ENCODE measurements at places on chromosomes 5 and 9.
A peak's percentile ranks its signal among the peaks of the same experiment; 100 is the strongest.

DNA sequence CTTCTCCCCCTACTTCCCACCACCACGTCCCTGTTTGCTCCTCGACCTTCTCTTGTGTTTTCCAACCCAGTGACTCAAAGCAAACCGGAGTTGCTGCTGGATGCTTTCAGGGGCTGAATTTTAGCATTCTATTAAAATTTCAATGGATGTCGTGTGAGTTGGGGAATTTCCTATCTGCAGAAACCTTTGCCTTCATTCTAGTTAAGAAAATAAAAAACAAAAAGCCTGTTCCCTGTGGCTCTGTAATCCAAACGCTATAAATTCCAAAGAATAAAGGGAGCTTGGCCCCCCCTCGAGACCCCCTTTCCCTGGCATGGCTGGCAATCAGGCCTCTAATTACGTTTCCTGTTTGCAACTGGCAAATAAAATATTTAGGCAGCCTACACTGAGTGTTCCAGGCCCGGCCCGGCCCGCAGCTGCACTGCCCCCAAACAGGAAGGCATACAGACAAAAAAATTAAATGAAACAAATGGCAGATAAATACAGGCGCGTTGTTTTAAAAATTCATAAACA lies 139.4 kb upstream of the PPP1R26 start:
- DNase-seq = no peak

DNA sequence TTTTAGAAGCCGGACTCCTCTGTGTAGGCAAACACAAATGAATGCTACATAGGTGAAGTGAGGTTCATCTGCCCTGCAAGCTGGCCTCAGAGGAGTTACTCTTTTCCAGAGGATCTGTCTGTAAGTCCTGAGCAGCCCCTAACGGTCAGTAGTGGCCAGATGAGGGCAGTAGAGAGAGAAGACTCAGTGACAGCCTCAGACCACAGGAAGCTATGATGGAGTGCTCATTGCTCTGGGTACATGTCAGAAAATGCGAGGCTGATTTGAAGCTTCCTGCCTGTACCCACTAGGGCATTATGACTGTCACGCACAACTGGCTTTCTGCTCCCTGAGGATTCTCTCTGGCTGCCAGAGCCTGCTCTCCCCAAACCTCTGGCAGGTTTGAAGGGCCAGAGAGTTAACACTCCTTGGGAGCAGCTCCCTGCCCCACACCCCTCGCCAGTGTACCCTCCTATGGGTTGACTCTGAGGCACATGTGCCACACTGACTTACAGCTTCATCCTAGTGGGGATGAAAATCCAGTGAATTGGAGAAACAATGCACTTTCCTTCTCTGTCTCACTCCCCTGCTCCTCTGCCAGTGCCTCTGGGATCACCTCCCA lies 141.5 kb downstream of the GABRG2 start:
- DNase-seq = peak; percentile 60

DNA sequence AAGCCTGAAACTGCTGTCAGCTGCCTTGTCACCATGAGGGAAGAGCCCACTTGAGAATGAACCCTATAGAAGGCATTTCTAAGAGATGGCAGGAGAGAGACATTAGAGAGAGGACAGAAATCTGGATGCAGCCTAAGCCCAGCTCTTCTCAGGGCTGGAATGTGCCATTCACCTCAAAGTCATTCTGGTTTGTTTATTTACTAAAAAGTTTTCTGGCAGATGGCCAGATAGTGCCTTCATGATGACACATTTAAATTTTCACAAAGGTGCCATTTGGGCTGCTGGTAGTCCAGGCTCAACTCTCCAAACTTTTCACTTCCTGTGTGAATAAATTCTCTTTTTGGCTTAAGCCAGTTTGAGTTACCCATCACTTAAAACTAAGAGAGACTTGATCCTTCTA lies 144.6 kb upstream of the ZNF366 start:
- no peak for DNase-seq

GRCh38 chr5:160296496-160296895 lies 15.9 kb downstream of the CCNJL start:
- DNase-seq = no peak

DNA sequence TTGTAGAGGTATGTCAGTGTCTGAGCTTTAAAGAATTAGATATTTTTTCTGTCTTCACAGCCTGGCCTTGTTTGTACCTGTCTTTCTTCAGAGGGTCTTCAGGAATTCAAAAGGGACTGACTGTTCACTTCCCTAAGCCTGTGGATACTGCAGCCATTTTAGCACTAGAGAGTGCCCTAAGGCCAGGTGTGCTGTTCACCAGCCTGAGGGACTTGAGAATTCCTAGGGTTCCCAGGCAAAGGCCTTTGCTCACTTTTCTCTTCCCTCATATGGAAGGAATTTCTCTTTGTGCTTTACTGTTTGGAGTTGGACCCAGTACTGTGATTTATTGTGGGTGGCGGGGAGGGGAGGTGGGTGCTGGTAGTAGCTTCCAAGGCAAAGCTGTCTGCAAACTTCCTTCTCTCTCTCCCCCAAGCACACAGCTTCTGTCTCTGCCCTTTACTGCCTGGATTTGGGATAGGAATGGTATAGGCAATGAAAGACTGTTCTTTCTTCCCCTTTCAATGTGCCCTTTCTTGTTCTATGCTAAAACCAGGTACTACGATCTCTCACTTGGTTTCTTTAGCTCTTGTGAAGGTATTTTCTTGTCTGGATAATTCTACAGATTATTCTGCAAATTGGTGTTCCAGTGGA lies 9.7 kb upstream of the LRRC70 start:
- DNase-seq = no peak

GRCh38 chr9:121921444-121921843 lies 171.7 kb downstream of the TTLL11 start:
- DNase-seq = no peak

GRCh38 chr5:82018462-82018861 lies 46.6 kb downstream of the ATG10 start:
- DNase-seq = no peak

- no peak for DNase-seq
These were observed 133.1 kb downstream of the PIK3R1 start for GRCh38 chr5:68348447-68349222.
